Caki2 (cell line): ENCODE measurements at places on chromosomes 7 and 10. TPM values are rescaled to one million over a fixed set of nuclear protein-coding genes. Genes with fewer than 3 reads are reported as not detected.

Gene RADIL
- 2.2 TPM in 1 of 2 replicates, not detected in the other for total RNA-seq

Gene LRRTM3
- not detected in 2 replicates for total RNA-seq

Gene NUTM2E
- not detected in 2 replicates for total RNA-seq

Gene FAM25C
- total RNA-seq = not detected in 2 replicates

Gene CALML5
- not detected in 2 replicates for total RNA-seq

Gene CHST3
- 45.2 and 49.3 TPM in 2 replicates for total RNA-seq

Gene ANKMY2
- 35.9 and 41.3 TPM in 2 replicates for total RNA-seq

Gene SFTPA1
- total RNA-seq = not detected in 2 replicates

Gene EPHB6
- total RNA-seq = 4.0 and 6.5 TPM in 2 replicates

Gene LSM8
- 38.0 and 321 TPM in 2 replicates for total RNA-seq

Gene PTPN20
- 12.7 and 13.6 TPM in 2 replicates for total RNA-seq

Gene TCF7L2
- 0.47 TPM in 1 of 2 replicates, not detected in the other for total RNA-seq

Gene SLC13A1
- not detected in 2 replicates for total RNA-seq

Gene DYDC2
- total RNA-seq = not detected in 2 replicates

Gene EPO
- total RNA-seq = not detected in 2 replicates

Gene INA
- total RNA-seq = not detected in 2 replicates

Gene SEC61A2
- 12.2 and 13.6 TPM in 2 replicates for total RNA-seq

Gene LLCFC1
- total RNA-seq = not detected in 2 replicates

Gene CYP2C18
- not detected in 2 replicates for total RNA-seq

Gene TEX36
- total RNA-seq = not detected in 2 replicates
